ENCODE measurements at places on chromosomes 2 and 18.

DNA sequence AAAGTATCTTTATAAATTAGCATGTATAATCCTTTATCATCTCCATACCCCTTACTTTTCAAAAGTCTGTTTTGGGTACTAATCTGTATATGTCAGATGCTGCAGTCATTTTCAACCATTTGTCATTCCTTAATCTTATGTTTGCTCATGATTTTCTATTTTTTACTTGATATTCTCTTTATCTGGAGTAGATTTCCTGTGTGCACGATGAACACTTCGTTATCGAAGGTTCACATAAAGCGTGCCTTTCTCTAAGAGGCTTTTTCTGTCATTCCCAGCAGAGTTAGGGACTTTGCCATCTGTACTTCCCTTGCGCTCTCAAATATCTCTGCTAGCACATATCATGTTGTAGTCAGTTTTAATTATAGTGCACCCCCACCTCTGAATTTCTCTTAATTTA, 123.2 kb downstream of the BIRC6 start:
- no peak for DNase-seq

DNA sequence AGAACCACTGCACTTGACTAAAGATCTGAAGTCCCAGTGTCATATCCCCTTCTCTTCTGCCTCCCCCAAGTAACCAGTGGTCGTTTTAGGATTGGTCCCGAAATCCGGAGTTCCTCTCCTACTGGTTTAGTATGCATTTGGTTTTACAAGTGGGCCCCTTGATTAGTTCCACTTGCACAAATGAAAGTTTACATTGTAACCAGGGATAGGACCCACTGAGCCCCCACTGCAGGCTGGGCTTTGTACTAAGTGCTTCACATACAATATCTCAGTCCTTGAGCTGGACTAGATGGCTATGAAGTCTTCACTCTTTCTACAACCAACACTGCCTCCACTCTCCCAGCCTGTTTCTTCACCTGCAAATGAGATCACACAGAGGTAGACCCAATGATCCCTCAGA, 50.4 kb downstream of the CYRIA start:
- no peak for DNase-seq

DNA sequence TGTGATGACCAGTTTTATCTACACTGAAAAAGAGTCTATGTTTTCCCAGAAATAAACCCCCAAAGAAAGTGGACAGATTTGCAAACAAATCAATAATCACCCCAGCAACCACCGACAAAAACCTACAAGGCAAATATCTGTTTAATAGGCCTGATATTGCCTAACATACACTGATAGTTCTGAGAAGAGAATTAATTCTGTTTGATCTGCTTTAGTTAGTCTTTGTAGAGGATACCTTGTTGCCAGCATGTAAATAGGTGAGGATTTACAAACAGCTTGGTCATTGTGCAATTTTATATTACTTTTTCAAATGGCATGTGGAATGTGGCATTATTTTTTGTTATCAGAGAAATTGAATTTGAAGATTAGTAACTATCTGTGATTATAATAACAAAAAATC, 86.5 kb downstream of the DCC start:
- no peak for DNase-seq

DNA sequence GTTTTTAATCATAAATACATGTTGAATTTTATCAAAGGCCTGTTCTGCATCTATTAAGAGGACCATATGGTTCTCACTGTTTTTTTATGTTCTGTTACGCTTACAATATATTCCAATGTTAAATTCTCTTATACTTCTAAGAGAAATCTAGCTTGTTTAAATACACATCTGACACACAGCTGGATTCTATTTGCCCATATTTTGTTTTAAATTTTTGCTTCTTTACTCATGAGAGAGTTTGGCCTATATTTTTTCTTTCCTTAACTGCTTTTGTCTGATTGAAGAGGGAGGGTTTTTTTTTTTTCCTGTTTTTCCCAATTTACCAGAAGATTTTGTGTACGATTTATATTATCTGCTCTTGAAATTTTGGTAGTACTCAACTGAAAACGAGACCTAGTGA, 34.9 kb downstream of the RNF144A start:
- DNase-seq: no peak

DNA sequence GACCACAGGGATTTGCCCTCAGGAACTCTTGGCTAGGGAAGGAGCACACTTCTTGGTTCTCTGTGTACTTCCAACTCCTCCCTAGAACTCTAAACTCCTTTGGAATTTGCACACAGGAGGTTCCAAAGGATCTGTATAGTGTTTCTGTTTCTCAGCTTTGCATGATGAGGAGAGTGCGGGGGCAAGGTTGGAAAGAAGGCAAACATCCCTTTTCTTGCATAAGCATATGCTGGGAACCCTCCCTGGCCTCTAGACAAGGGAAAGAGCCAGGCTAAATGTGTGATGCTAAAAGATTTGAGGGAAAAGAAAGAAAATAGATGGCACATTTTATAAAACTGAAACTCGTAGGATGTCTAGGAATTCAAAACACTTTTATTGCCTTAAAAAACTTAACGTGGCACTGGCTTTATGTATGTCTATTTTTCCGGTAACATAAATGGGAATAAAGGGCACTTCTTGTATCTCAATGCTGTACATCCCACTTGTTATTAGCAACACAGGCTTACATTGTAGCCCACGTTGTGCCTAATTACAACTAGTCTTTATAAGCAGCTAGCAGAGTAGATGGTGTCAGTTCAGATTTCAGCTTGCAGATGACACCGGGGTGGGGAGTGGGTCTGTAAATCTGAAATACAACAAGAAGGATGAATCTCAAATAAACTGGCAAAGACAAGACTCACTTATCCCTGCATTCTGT, 165.8 kb downstream of the GPD2 start:
- no peak for DNase-seq

DNA sequence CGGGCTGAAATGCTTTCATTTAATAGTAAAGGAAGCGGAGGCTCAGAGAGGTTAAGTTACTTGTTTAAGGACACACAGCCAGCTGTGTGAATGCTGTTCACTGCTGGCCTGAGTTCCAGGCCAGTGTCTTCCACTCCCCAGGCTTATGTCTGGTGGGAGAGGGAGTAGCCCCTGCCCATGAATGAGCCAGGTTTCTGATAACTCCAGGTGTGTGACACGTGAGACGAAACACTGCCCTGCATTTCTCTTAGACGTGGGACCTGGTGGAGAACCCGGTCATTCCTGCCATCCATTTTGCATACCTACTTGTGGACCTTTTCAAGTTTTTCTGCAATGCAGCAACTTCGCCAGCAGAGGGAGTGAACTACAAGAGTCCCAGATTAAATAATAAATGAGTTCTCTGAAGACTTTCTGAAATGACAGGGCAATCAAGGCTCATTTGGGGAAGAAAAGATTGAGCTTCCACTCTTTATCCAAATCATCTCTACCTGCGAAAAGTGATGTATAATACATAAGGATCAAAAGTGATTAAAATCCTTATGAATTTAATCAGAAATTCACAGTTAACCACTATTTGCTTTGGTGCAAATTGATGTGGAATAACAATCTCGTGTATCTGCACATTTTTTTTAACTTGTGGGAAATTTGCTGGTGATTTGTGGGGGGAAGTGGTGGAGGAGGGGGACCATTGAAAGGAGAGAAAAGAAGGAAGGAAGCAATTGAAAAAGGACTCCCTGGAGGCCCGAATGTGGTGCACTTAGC, 79.4 kb upstream of the ASB18 start:
- DNase-seq: peak; percentile 24

- no peak for DNase-seq
These were observed 431.6 kb downstream of the MEIS1 start for GRCh38 chr2:66866331-66867062.

GRCh38 chr18:23049698-23050373, 85.4 kb upstream of the CABLES1 start:
- no peak for DNase-seq

DNA sequence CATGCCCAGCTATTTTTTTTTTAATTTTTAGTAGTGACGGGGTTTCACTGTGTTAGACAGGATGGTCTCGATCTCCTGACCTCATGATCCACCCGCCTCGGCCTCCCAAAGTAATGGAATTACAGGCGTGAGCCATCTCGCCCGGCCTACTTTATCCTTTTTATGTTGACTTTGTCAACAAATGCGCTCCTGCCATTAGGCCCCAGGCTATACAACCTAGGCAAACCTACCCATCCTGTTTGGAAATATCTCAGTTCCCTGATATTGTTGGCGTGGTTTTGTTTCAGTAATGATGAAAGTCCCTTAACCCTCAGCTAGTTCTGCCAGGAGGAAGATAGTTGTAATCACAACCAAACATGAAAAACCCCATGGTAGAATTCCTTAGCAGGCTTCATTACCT, 249.4 kb upstream of the SOX11 start:
- no peak for DNase-seq

DNA sequence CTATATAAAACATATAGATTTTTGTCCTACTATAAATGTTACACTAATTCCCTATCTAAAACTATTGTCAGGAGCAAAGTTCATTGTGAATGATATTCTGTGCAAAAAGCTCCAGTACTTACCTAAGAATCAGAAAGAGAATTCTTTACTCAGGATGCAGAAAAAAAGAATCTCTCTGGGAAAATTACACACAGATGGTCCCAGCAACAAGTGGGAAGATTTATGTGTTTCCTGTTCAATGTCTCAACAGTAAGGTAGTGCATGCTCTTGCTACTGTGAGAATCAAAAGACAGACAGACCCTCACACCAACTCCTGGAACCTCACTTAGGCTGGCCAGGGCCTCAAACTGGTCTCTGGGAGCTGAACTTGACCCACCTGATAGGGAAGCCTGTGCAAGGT, 11.2 kb upstream of the NAPG start:
- no peak for DNase-seq

DNA sequence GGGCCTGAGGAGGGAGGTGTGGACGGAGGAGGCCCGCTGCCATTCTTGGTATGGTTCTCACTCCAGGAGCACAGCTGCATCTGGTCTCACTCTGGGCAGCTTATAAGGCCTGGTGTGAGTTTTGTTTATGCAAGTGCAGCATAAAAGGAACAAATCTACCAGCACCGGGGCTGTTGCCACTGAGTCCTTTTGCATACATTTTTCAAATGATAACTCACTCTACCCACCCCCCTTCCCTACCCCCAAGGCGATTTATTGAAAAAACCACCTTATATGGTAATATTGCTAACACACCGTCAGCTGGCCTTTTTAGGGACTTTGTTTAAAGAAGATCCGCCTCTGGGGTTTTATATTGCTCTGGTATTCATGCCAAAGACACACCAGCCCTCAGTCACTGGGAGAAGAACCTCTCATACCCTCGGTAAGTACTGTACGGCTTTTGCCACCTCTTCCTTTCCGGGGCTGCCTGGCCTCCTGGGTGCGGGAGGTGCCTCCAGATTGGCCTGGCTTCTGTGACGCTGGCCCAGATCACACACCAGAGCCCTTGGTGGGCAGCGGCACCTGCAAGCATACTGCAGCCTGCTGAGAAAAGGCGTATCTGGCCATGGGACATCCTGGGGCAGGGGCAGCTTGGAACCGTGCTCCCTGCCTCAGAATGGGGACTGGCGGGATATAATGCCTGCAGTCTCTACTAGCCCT, at the start of gene ACTG2:
Gene ACTG2 (plus strand): TSS at position 378 of the 699 bp plus-strand sequence. CDS start 8,304 bp downstream, outside the sequence.
- no peak for DNase-seq

DNA sequence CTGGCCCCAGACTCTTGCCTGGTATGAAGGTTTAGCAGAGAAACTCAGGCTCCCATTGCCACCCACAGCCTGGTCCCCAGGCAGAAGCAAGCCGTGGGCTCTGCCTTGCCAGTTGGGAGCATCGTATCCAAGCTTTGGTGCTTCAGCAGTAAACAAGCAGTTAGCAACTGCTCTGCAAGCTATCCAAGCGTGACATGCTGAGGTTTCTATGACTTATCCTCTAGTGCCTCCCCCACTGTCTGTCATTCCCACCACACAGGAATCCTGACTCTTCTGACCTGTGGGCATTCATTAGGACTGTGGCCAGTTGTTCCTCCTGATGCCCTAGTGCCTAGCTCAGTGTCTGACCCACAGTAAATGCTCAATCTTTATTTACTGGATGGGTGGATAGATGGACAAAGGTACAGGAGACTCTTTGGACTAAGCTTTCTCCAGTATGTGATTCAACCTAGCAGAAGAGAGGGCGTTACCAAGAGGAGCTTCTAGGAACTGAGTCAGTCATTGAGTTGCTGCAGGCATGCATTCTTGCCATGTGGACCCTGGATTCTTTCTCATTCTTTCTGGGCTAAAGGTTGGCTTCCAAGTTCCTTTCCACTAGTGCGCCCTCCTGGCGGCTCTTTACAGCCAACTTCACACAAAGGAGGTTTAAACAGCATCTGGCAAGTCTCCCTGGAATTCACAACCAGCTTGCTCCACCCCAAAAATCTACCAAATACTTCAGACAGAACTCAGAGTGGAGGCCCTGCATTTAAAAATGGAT, 40.6 kb upstream of the MRPL19 start:
- DNase-seq: no peak

- no peak for DNase-seq
These were observed 120.6 kb downstream of the NCOA1 start for GRCh38 chr2:24611631-24612030.

DNA sequence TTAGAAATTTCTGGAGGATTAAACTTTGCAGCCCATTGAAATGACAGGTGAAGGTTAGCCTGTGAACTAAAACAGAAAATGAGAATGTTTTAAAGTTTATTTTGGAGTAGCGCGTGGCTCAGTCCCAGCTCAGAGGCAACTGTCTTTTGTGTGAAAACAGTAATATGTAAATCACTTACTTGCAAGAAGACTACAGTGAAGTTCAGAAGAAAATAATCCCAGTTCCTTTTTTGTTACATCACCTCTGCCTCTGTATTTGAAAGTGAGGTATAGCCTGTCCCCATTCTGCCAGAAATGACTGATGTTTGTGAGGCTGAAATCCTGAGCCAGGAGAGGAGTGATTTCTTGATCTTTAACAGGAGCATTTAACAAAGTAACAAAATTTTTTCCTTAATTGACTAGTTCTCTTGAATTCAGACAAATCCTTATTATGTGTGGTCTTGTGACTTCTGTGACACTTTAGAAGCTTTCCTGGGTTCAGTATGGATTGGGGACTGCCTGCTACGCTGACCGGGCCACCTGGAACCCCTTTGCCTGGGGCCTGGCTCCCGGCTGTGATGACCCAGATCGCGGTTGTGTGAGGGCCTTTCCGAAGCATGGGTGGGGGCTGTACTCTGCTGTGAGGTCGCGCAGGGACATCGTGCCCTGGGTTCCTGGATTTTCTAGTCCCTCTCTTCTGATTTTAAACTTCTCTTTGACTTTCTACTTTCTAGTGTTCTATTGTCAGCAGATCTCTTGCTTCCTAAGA, 24.3 kb downstream of the TRAPPC12 start:
- no peak for DNase-seq

GRCh38 chr18:58048081-58048642, 4.1 kb downstream of the NEDD4L start:
- DNase-seq: no peak
